ENCODE measurements at places on chromosomes 4 and X.
A peak's percentile ranks its signal among the peaks of the same experiment; 100 is the strongest.

DNA sequence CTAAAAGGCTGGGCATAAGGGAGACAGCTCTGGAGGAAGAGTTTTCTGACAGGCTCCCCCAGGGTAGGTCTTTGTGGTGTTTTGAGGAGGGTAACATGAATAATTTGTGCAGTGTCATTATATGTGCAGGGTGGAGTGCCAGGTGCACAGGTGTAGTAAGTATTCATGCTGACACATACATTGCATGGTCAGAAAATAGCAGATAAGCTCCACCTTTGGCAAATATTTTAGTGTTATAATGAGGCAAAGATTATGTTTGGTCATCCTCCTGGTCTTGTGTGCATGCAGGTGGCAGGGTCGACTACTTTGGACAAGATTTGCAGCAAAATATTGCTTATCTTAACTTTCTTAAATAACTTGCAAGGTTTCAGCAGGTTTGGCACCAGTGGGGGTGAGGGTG is 910.4 kb upstream of the PCDH10 start:
- DNase-seq: peak; percentile 72

- DNase-seq: no peak
Measured at GRCh38 chr4:9898596-9899305, 117.3 kb downstream of the DRD5 start.

DNA sequence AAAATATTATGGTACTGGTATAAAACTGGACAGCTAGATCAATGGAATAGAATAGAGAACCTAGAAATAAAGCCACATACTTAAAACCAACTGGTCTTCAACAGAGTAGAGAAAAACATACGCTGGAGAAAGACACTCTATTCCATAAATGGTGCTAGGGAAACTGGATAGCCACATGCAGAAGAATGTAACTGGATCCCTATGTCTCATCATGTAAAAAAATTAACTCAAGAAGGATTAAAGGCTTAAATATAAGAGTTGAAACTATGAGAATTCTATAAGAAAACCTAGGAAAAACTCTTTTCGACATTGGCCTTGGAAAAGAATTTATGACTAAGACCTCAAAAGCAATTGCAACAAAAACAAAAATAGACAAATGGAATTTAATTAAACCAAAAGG is 114.6 kb downstream of the PCDH18 start:
- DNase-seq: no peak

DNA sequence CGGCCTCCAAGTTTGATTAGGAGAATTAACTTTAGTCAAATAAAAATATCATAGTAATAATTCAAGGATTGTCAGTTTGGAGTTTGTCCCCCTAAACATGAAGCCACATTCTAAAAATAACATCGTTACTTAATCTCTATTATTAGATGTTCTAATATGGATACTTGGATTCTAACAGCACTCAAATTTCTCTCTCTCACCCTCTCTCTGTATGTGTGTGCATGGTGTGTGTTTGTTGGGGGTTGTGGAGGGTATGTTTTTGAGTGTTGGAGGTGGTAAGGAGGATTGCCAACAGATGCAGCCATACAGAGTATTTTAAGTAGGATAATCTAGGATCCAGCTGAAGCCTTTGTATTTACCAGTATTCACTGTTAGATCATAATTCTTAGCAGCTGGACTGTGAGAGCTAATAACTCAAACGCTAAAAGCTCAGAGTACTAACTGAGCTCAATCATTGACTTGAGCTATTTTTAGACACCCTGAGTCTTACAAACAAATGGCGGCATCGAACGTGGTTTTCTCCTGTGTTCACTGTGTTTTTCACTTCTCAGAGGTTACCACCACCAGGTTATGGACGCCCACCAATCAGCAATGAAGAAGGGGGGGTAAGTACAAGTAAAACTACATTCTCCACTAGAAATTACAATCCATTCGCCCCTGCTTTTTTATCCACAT is 8.8 kb downstream of the ENAM start:
- DNase-seq: no peak

DNA sequence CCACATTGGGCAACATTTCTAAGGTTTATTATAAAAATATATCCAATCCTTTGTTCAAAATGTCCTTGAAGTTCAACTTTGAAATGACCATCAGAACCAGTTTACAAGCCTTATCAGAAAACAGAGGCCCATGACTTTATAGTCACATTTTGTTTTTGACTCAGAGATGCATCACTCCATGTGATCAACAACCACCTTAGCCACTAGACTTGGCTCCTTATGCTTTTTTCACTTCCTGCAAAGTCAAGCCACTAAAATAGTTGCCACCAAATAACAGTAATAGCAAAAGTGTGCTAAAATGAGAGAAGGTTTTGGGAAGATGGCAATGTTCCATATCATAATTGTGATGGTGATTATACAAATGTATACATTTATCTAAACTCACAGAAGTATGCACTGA is 181.7 kb downstream of the MAML3 start:
- no peak for DNase-seq

GRCh38 chr4:23337292-23337691 is 552.6 kb downstream of the PPARGC1A start:
- no peak for DNase-seq

- no peak for DNase-seq
Measured at GRCh38 chr4:177809791-177810190, 367.6 kb upstream of the AGA start.

Data from NCI-H748 treated with DMSO at 0.1 percent for 48 hours (cell line).